IMR-90 (cell line): ENCODE measurements at places on chromosomes 6 and 20. TPM values are rescaled to one million over a fixed set of nuclear protein-coding genes. Genes with fewer than 3 reads are reported as not detected.

Gene POU5F1
- not detected in 2 replicates for total RNA-seq

- DNase-seq, result no peak
These were observed 119.9 kb upstream of the ZNF217 start for GRCh38 chr20:53713328-53714056.

DNA sequence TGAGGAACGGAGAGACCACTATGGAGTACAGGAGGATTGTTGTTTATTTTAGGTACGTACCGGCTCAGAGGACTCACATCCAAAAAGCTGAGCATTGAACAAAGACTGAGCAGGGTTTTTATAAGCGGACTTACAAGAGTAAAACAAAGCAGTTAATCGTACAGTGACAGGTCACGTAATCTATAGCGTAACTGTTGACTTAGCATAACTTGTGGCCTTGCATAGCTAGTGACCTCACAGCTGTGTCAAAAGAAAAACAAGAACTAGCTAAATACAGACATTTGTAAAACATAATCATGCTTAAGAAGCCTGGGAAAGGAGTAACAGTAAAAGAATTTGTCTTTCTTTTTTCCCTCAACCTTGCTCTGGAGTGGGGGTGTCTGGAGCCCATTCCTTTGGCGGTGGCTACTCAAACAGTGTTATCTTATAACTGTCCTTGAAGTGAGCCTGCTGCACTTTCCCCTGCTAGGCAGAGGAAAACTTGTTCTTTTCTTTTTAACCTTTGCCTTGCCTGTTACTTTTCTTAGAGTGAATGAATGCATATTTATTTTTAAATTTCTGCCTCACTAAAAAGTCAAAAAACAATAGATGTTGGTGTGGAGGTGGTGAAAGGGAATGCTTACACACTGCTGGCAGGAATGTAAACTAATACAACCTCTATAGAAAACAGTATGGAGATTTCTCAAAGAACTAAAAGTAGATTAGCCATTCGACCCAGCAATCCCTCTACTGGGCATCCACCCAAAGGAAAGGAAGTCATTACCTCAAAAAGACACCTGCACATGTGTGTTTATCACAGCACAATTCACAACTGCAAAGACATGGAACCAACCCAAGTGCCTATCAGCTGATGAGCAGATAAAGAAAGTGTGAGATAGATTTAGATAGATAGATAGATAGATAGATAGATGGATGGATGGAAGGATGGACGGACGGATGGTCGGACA is 109.0 kb downstream of the TAF4 start:
- peak; percentile 93 for DNase-seq

GRCh38 chr6:90820436-90820835 is 233.6 kb upstream of the MAP3K7 start:
- DNase-seq, result no peak

Gene RIMS4
- not detected in 2 replicates for total RNA-seq

Gene DEFB124
- total RNA-seq, result not detected in 2 replicates

GRCh38 chr6:149905911-149906371 is 8.0 kb upstream of the RAET1E start:
- DNase-seq, result no peak

Gene PRPH2
- 0.83 and 1.1 TPM in 2 replicates for total RNA-seq

- DNase-seq, result no peak
These were observed 616.9 kb upstream of the MAN1A1 start for GRCh38 chr6:119966484-119966883.

DNA sequence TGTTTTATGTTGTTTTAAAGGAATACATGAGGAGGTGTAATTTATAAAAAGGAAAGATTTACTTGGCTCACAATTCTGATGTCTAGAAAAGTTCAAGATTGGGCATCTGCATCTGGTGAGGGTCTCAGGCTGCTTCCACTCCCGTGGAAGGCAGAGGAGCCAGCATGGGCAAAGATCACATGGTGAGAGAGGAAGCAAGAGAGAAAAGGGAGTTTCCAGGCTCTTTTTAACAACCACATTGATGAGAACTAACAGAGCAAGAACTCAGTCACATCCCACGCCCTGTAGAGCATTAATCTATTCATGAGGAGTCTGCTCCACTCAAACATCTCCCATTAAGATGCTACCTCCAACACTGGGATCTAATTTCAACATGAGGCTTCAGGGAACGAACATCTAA is 1666.3 kb downstream of the HACE1 start:
- no peak for DNase-seq

- DNase-seq, result no peak
These were observed 127.6 kb upstream of the AKAP12 start for GRCh38 chr6:151112130-151112529.

GRCh38 chr6:45105170-45105820 is 222.8 kb upstream of the RUNX2 start:
- peak; percentile 17 for DNase-seq

DNA sequence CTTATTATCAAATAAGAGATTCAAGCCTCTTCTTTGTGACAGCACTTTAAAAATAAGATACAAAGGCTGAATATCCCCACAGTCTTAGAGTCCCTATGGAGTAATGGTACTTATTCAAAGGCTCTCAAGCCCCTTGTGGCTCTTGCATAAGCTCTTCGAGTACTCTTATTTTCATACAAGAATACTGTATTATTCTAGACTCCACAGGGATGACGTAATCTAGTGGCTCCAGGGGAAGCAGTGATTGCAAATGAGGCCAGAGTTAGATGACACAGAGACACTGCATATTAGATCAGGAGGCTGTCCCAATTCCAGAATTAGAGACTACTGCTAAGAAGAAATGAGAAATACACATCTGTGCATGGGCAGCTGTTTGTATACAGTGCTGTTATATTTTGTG is 1195.9 kb upstream of the MAP3K7 start:
- DNase-seq, result no peak

- DNase-seq, result no peak
These were observed 92.7 kb downstream of the PHACTR3 start for GRCh38 chr20:59697068-59697467.

GRCh38 chr20:20712004-20712473 is 405 bp downstream of the RALGAPA2 start:
- no peak for DNase-seq

- peak; percentile 60 for DNase-seq
These were observed 30.8 kb downstream of the IL20RA start for GRCh38 chr6:137013738-137014602.

Gene CAGE1
- total RNA-seq, result under 0.01 TPM in 1 of 2 replicates, not detected in the other

GRCh38 chr6:84853901-84854300 is 89.5 kb upstream of the TBX18 start:
- no peak for DNase-seq

- DNase-seq, result peak; percentile 37
These were observed 165.5 kb downstream of the BACH2 start for GRCh38 chr6:90131125-90131524.

Gene NOTCH4
- 1.3 and 2.2 TPM in 2 replicates for total RNA-seq

DNA sequence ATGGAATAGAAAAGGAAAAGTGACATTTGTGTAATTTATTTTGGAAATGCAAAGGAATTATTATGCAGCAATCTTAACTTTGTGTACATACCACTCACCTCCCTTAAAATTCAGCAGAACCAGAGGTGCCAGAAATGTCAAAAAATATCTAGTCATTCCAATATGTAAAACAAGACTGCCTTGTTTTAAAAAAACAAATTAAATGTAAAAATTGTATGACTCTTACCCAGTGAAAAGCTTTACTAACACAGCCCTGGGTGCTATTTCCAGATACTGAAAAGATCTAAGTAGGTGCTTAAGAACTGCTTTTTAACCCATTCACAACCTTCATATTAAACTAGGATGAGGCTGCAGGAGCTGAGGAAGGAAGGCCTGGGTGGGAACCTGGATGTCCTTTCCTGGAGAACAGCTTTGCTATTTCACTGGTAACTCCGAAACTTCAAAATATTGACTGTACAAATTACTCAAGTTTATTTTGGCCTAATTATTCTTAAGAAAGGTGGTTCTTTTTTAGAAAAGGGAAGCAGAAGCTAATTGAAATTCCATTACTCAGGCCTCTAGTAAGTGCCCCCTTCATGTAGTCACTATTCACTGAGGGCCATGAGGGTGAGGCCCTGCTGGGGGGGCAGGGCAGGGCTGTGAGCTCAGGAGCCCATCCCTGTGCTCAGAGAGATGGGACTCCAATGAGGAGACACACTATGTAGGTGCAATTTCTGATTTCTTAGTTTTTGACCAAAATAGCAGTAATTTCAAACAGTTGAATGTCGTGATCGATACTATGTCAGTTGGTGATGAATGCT is 139.6 kb downstream of the MAP3K4 start:
- DNase-seq, result no peak

Gene C20orf141
- total RNA-seq, result 0.36 TPM in 1 of 2 replicates, not detected in the other

DNA sequence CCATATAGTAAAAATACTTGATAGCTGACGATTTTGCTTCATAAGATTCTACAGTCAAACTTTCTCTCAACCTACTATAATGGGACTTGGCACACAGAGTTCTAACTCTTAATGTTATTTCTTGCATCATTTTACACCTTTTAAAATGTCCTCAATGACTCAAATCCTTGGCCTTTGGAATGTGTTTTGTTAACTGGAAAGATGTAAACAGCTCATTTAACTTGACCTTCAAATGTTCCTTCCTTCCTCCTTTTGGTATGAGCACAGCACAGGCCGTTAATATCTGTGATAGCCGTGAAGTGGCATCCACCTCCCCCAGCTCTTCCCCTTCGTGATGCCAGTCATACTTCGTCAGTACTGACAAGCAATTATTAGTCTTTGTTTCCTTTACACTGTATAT is 972.0 kb upstream of the CITED2 start:
- DNase-seq, result peak; percentile 26

GRCh38 chr6:145865595-145865994 is 51.0 kb upstream of the FBXO30 start:
- no peak for DNase-seq

- DNase-seq, result peak; percentile 17
These were observed 1.0 kb downstream of the GMEB2 start for GRCh38 chr20:63625771-63626423.

Gene KIAA1755
- total RNA-seq, result 2.2 and 2.5 TPM in 2 replicates

Gene OXT
- not detected in 2 replicates for total RNA-seq

- DNase-seq, result no peak
These were observed 23.5 kb upstream of the MANEA start for GRCh38 chr6:95553880-95554279.

GRCh38 chr6:4910037-4910760 is 93.6 kb downstream of the RPP40 start:
- no peak for DNase-seq

Gene TNFRSF6B
- 1.1 and 1.3 TPM in 2 replicates for total RNA-seq

DNA sequence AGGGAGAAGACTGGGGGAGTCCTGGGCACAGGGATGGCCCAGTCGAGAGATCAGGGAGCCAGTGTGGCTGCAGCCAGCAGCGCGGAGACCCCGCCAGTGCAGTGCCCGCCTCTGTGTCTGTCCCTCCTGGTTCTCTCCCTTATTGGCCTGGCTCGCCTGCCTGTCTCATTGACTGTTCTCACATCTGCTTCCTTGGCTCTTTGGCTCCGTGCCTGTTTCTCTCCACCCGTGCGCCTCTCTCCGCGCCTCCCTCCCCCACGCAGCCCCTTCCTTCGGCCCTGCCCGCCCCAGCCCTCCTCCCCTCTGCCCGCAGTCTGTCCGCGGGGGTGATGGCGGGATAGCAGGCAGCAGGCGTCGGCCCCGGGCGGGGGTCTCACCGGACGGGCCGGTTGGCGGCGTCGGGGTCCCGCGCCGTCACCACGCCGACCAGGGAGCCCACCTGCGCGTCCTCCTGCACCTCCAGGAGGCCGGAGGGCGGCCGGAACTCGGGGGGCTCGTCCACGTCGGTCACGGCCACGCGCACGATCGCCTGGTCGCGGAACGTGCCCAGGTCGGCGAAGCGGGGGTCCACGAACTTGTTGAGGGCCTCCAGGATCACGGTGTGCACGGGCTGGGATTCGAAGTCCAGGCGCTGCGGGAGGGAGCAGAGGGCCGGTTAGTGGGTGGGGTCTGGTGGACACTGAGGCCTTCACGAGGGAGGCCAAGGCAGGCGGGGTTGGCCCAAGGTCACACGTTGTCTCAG is 92.0 kb downstream of the CD40 start:
- no peak for DNase-seq

DNA sequence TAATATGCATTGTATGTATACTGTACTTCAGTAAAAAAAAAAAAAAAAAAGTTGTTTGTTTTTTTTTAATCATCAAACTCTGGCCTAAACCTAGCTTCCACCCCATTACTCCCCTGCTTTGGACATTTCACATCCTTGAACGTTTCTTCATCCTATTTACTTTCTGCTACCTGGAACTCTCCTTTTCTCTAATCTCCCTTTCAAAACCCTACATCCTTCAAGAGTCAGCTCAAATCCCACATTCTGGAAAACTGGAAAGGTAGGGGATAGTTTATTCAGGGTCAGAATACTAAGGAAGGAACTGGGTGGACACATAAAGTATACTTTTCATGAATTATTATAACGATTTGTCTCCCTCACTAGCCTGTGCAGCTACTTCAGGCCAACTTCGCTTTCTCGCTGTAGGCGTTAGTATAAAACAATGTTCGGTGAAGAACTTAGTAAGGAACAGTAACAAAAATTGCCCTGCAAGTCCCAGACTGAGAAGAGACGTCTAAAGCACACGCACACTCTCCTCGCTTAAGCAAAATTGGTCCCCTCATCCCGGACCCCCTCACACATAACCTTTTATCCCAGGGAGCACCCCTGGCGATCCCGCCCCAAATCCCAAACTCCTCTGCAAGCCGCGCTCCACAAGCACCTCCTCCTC is 775 bp downstream of the PIGU start:
- no peak for DNase-seq

GRCh38 chr6:148932731-148933130 is 185.9 kb downstream of the UST start:
- DNase-seq, result peak; percentile 44

Gene MCHR2
- not detected in 2 replicates for total RNA-seq

Gene C20orf204
- total RNA-seq, result 0.18 and 0.28 TPM in 2 replicates

- no peak for DNase-seq
These were observed 293.5 kb upstream of the FERMT1 start for GRCh38 chr20:6416371-6416770.

Gene SLA2
- not detected in 2 replicates for total RNA-seq

Gene CTCFL
- not detected in 2 replicates for total RNA-seq

Gene NRSN1
- not detected in 2 replicates for total RNA-seq

Gene COL21A1
- not detected in 2 replicates for total RNA-seq
